AG08396 (cell line): ENCODE measurements at places on chromosomes 7 and 10.

GRCh38 chr10:80900661-80901060 is 363.0 kb downstream of the SH2D4B start:
- DNase-seq, result no peak

GRCh38 chr10:117960345-117960935 is 86.3 kb downstream of the RAB11FIP2 start:
- DNase-seq, result no peak

DNA sequence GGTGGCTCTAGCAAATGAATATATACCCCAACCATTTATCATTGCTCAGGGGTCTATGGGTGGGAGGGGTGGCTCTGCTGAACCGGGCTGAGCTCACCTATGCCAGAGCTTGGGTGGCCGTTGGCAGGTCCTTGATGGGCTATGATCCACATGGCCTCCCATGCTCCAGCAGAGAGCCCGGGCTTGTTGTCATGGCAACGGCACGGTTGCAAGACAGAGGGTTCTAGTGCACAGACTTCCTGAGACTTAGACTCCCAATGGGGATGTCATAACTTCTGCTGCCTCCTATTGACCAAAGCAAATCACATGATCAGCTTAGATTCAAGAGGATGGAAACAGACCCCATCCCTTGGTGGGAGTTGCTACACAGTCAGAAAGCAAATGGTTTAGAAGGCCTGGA is 36.4 kb upstream of the CARD11 start:
- DNase-seq, result no peak

- no peak for DNase-seq
Observed at GRCh38 chr7:70654979-70655378, 477.0 kb upstream of the GALNT17 start.

GRCh38 chr7:131762753-131763152 is 206.3 kb upstream of the PODXL start:
- DNase-seq, result no peak

DNA sequence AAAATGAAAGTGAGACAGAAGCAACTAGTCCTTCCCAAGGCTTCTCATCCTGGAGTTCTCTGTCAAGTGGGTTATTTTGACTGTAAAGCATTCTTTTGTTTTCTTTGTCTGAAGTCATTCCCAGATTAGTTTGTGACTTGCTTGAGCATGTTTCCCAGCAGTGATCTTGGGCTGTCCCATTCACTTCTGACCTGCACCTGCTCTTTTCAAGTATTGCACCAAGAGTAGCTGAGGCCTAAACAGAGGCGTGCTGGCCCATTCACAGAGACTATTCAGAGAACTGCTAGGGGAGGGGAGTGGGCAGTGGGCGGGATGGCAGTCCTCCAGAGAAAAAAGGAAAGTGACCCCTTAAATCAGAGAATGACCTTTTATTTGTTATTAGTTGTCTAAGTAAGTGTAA is 61.3 kb downstream of the CACNA2D1 start:
- no peak for DNase-seq

DNA sequence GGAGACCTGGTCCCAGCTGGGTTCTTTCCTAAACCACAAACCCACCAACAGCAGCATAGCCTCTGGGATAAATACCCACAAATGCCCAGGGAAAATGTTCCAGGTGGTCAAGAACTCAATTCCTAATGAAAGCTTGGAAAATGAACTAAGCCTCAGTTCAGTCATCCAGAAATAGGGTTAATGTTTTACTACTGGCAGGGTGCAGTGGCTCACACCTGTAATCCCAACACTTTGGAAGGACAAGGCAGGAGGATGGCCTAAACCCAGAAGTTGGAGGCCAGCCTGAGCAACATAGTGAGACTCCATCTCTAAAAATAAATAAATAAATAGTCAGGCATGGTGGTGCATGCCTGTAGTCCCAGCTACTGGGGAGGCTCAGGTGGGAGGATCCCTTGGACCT is 82.2 kb downstream of the SVOPL start:
- DNase-seq, result no peak

GRCh38 chr7:67100956-67101361 is 104.3 kb downstream of the TYW1 start:
- no peak for DNase-seq

GRCh38 chr7:81297317-81297716 is 378.5 kb upstream of the SEMA3C start:
- no peak for DNase-seq

GRCh38 chr7:39656415-39656814 is 33.0 kb downstream of the RALA start:
- DNase-seq, result no peak

- peak; percentile 29 for DNase-seq
Observed at GRCh38 chr7:94003446-94004023, 620 bp downstream of the BET1 start.

GRCh38 chr10:27153845-27154193 is 365 bp downstream of the YME1L1 start:
- DNase-seq, result peak; percentile 27

- peak; percentile 61 for DNase-seq
Observed at GRCh38 chr7:79778786-79779770, 325.6 kb upstream of the MAGI2 start.

- no peak for DNase-seq
Observed at GRCh38 chr10:108104551-108105156, 940.1 kb upstream of the SORCS1 start.

GRCh38 chr10:97328646-97329453 is 5.7 kb downstream of the FRAT2 start:
- DNase-seq, result no peak

GRCh38 chr10:28533571-28534304 is 820 bp downstream of the WAC start:
- peak; percentile 74 for DNase-seq

- peak; percentile 7 for DNase-seq
Observed at GRCh38 chr10:11242443-11243387, 225.0 kb downstream of the CELF2 start.

DNA sequence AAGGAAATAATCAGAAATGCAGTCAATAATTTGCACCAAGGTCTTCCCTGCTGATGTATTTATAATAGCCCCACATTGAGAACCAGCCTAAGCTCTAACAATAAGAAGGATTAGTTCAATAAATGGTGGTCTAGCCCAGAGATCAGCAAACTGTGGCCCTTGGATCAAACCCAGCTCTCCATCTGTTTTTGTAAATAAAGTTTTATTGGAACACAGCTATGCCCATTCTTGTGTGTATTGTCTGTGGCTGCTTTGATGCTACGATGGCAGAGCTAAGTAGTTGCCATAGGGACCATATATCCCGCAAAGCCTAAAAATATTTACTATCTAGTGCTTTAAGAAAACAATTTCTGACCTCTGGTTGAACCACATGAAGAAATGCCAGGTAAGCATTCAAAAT is 154.9 kb downstream of the EMX2 start:
- DNase-seq, result no peak

GRCh38 chr7:130896898-130897514 is 163.0 kb upstream of the KLF14 start:
- no peak for DNase-seq

DNA sequence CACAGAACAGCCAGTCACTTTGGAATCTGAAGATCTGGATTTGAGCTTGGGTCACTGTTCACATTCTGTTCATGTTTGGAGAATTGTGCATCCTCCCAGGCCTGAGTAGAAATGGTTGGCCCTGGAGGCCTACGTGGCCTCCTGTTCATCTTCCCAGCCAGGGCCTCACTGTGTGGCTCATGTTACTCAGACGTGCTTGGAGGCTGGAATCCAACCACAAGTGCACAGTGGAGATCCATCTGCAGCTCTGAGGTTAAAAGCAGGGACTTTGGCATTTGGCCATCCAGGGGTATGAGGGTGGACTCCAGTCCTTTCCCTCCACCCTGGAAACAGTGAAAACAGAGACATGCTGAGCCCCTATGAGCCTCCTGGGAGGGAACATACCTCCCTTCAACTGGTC is 709.0 kb upstream of the IGFBP3 start:
- no peak for DNase-seq

DNA sequence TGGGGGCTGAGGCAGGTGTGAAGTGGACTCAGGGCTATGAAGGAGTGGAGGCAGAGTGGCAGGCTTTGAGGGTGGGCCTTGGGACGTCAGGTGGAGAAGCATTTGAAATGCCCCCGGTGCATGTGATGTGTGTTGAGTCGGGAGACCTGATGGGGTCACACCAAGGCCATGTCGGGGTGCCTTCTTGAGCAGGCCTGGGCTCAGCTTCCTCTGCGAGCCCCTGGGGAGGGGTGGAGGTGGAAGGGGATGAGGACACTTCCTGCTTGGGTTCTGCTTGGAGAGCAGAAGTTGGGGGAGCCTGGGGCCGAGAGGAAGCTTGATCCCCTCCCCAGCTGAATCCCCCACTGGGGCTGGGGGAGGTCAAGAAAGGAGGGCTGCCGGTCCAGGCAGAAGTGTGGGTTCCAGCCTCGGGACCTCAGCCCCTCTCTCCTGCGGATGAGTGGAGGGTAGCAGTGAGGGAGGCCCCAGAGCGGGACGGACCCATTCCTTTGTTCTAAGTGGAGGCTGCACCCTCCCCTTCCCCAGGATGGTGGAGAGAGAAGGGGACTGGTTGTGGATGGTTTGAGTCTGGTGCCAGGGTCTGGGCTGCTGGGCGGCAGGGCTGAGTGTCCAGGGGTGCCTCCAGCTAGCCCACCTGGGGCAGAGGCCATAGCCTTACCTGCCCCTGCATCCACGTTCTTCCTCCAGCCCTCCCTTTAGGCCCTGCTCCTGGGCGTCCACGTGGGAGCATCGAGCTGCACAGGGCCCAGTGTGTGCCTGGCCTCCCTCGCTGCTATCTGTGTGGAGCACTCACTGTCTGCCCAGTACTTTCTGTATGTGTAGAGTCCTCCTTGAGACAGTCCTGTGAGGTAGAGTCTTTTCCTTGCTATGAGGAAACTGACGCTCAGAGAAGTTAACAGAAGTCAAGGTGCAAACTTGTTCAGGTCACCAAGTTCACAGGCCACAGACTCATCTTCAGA is 36.7 kb downstream of the PRF1 start:
- DNase-seq, result no peak

DNA sequence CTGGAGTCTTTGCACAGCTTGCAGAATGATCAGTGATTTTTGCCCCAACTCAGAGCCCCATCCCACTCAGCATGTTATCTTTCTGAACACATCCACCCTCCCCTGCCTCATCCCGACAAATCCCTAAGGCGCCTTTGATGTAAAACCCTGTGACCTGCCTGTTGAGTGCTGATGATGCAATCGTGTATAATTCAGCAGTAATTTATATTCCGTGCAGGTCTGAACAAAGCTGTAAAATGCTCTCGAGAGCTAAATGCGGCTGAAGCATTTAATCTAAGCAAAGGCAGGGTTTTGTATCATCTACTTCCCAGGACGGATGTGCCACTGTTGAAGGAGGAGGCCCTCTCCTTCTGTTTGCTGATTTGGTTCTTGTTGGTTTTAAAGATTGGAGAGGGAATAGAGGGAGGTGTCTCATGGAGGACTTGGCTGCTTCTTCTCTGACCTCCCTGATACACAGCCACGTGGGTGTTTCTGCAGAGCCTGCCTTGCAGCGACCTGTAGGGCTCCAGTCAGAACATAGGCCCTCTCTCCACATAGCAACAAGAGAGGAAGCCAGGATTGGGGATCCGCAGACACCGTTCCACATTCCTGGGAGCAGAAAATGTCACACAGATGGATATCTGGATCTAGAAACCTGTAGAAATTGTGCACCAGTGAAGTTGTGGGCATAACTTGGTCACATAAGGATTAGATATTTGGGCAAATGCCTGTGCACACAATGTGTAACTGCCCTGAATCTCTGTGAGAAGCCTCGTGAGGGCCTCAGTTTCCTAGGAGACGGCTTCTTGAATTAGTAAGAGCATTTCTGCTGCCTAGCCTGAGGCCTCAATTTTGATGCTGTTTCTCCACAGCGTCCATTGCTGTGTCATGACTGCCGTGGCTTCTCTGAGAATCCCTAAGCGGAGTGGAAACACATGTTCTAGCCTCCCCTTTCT is 90.2 kb upstream of the AGK start:
- no peak for DNase-seq
